ENCODE measurements at places on chromosomes 12 and 14.

- DNase-seq = no peak
Observed at GRCh38 chr12:77406219-77406905, 341.0 kb upstream of the E2F7 start.

DNA sequence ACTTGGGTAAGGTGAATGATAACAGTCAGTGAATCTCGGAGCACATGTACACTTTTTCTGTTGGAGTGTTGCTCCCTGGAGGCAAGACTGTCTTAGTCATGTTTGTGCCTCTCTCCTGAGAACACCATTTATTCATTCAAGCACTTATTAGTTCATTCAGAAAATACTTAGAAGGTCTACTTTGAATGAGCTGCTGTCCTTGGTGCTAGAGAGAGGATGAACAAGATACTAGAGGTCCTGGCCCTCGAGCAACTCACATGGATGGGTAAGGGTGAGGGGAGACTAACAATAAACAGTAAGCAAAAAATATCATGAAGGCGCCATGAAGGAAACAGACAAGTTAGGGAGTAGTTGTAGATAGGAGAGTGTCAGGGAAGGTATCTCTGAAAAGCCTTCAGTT lies 17.1 kb upstream of the SAMD4A start:
- no peak for DNase-seq

DNA sequence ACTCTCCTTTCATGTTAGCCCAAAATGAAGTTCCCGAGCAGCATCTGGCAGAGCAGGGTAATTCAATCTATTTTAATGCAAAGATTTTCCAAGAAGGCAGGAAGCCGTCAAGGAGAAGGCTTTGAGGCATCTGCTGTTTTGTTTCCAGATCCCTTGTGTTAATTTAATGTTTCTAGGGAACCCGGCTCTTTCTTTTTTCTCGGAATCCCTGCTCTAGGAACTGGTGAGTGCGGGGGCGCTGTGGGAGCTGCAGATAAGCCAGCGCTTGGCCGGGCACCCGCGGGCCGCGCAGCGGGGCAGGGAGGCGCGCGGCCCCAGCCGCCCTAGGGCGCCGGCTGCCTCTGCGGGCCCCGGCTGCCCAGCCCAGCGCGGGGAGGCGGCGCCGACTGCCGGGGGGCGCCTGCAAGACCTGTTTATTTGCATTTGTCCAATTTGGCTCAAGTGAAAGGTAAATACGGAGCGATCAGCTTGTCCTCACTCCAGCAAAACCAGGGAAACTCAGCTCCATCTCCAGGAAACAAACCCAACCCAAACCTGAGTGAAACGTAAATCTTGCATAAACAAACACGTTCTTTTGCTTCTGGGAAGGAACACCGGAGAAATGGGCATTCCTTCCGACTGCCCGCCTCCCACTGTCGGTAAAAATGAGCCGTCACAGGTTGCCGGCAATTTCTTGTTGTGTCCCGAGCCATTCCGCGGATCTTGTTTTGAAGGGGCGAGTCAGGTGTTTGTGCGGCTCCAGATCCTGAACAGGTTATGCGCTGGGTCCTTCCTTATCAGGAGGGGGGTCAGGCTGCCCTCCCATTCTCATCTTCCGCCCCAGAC lies 65.1 kb downstream of the CRADD start:
- DNase-seq = peak; percentile 29

GRCh38 chr14:60723907-60724618 lies at the start of gene SIX4:
TSS of gene SIX4 (minus strand) at chr14:60724351. CDS start at chr14:60724074, 277 bp downstream.
- no peak for DNase-seq

GRCh38 chr12:62436164-62436503 lies 30.5 kb upstream of the MON2 start:
- DNase-seq = no peak

GRCh38 chr12:42705863-42706262 lies 116.3 kb upstream of the PRICKLE1 start:
- no peak for DNase-seq

- DNase-seq = no peak
Observed at GRCh38 chr12:52005903-52006703, 643 bp upstream of the TAMALIN start.

DNA sequence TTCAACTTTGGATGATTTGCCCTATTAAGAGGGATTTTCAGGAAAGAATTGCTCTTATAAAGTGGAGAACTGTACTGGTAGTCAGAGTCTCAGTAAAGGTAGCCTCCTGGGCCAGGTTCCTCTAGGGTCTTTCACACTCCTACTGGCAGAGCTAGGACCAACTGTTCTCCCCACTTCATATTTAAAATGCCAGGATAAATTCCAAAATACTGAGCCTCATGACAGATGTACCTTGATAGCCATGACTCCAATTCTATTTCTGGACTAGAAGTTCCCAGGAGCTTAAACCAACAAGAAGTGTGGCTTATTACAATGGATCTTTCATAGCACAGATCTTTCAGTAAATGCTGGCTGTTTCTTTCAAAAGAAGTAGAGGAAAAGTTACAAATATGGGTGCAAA lies 126.5 kb downstream of the C12orf75 start:
- no peak for DNase-seq

DNA sequence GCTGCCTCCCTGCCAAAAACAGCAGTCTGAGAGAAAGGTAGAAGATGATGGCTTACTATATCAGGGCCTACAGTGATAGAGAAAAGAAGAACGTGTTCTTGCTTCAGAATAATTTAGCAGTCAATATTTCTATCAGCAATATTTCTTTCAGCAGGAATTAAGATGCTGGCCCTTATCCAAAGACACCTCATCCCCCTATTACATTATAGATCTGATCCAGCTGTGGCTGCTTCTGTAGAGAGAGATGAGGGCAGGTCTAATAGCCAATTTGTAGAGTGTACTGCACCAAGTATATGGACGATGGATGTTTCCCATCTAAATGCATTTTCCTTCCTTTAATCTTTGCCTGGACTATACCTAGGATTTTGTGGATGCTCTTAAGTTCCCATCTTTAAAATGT lies 451.7 kb downstream of the NPAS3 start:
- DNase-seq = no peak

- DNase-seq = no peak
Observed at GRCh38 chr12:106601031-106601430, 18.2 kb downstream of the RFX4 start.

GRCh38 chr12:69007101-69007854 lies 74.3 kb upstream of the CPM start:
- no peak for DNase-seq

- no peak for DNase-seq
Observed at GRCh38 chr12:101951002-101951670, 73.8 kb downstream of the DRAM1 start.

- no peak for DNase-seq
Observed at GRCh38 chr12:114868995-114869834, 185.2 kb upstream of the TBX3 start.

DNA sequence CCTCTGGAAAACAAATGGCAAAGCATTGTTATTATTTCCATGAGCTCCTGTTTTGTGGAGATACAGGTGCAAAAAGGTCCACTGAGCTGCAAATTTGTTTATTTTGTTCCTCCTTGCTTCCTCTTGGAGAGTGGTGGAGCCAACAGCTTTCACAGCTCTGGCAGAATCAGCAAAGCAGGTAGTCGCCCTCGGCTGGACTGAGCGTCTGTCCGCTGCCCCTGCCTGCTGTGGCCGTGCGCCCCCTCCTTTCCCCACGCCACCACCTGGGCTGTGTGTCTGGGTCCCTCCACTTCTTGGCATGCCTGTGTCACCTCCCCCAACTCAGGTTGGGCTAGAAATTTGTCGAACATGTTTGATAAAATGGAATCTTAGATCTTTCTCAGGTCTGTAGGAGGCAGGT lies 188.2 kb downstream of the TSPAN9 start:
- DNase-seq = no peak

DNA sequence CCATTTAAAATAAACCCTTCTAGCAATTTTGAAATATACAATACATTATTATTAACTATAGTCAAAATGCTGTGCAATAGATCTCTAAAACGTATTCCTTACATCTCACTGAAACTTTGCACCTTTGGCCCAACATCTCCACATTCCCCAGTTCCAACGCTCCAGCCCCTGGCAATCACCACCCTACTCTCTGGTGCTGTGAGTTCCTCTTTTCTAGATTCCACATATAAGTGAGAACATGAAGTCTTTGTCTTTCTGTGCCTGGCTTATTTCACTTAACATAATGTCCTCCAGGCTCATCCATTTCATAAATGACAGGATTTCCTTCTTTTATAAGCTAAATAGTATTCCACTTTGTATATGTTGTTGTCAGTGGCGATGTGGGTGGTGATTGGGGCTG lies 194.7 kb upstream of the RTL1 start:
- DNase-seq = no peak

- no peak for DNase-seq
Observed at GRCh38 chr12:5166976-5167375, 123.3 kb downstream of the KCNA5 start.

GRCh38 chr12:131135786-131136538 lies 182.3 kb downstream of the ADGRD1 start:
- no peak for DNase-seq

- no peak for DNase-seq
Observed at GRCh38 chr12:6938353-6939190, 5.0 kb upstream of the RNU7-1 start.

DNA sequence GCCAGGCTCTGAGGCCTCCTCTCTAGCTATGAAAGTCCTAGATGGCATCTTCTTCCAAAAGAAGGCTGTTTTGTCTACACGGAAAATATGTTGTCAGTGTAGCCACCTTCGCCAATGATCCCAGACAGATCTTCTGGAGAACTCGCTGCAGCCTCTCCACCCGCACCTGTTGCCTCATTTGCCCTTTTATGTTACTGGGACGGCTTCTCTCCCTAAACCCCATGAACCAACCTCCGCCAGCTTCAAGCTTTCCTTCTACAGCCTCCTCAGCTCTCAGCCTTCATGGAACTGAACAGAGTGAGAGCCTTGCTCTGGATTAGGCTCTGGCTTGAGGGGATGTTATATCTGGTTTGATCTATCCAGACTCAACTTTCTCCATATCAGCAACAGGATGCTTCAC lies 10.8 kb downstream of the P2RX2 start:
- DNase-seq = no peak

DNA sequence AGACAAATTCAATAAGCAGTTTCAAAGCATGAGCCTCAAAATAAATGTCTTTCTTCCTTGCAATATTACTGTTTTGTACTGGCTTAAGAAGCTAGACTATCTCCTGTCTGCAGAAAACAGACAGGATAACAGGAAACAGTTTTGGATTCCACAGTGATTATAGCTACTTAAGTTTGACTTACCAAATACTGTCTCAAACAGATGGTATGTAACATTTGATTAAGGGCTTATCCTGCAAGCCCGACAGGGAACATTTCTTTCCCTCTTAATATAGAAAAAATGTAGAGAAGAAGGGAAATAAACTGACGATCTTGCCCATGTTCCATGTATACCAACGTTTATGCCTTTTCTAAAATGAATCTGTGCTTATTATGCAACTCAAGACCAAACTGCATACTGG lies 179.9 kb upstream of the EEA1 start:
- no peak for DNase-seq

GRCh38 chr14:99928963-99929362 lies 135.8 kb downstream of the EML1 start:
- DNase-seq = no peak

DNA sequence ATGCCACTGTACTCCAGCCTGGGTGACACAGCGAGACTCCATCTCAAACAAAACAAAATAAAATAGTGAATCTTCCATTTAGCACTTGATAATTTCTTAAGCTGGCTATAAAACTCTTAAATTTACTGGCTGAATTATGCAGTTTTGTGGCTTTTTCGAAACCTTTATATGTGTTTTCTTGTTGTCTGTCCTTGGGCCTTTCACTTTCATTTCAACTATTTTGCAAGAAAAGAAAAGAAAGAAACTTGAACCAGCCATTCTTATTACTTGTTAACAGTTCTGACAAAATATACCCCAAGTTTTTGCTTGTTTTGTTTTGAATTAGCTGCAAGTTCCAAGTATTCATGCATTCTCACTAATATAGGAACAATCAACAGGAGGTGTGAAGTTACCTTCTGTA lies 42.8 kb downstream of the PRICKLE1 start:
- DNase-seq = no peak

DNA sequence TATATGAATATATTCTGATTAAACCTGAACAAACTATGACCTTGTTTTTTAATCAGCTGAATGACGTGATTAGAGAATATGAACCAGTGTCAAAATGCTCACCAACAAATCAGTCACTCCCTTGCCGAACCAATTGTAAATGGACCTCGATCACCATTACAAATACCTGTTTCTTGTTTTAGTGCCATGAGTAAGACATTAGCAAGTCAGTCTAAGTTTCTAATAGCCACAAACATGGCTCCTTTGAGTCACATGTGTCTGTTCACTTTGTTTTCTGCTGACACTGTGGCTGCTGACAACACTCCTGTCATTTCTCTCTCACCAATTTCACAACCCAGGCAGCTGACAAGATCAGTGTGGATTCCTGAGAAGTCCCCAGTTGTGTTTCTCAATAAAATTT lies 286.2 kb upstream of the MDGA2 start:
- DNase-seq = no peak

- DNase-seq = no peak
Observed at GRCh38 chr12:57621497-57622292, 10.5 kb downstream of the ARHGEF25 start.

DNA sequence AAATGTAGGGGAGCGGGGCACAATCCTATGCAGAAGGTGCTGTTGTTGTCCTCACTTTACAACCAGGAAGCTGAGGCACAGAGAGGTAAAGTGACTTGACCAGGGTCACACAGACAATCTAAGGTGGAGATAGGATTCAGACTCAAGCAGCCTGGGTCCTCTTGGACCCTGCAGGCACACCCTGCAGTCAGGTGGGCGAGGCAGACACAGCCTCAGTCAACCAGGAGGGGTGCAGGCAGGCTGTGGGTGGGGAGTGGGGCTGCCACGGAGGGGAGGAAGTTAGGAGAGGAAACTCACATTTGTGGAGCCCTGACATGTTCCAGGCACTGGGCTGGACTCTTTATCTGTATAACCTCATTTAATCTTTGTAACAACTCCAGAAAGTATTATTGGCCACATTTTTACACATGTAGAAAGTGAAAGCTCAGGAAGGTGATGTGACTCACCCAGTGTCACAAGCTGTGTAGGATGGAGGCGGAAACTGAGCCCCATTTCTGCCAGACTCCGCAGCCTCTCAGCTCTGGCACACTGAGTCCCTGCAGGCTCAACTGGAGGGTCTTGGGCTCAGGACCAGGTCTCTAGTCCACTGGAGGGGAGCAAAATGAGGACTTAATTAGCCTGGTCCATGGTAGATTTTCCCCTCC lies 24.9 kb upstream of the CHGA start:
- no peak for DNase-seq

Measured in stimulated activated CD8-positive, alpha-beta memory T cell treated with anti-CD3 and anti-CD28 coated beads, Interleukin-15, amount 100 ng/mL, for 4 hours (primary cell).